ENCODE measurements at places on chromosomes 5 and 9. TPM values are rescaled to one million over a fixed set of nuclear protein-coding genes. Genes with fewer than 3 reads are reported as not detected.

The TICAM2 gene
- 1.5 TPM for total RNA-seq

The SOX30 gene
- 0.14 TPM for total RNA-seq

The ANKRD20A1 gene
- total RNA-seq = not detected

The DNAJC21 gene
- 62.6 TPM for total RNA-seq

The FAM153A gene
- 116 TPM for total RNA-seq

The NMRK1 gene
- total RNA-seq = 85.3 TPM

The CCDC171 gene
- 2.1 TPM for total RNA-seq

The SLCO6A1 gene
- total RNA-seq = not detected

The ECM2 gene
- total RNA-seq = not detected

The ZFP37 gene
- 4.1 TPM for total RNA-seq

The THG1L gene
- 13.4 TPM for total RNA-seq

The CDKN2B gene
- total RNA-seq = not detected

The OCLN gene
- 4.6 TPM for total RNA-seq

The PRSS3 gene
- total RNA-seq = not detected

The IL4 gene
- total RNA-seq = not detected

The PRR7 gene
- total RNA-seq = 7.6 TPM

The GMCL2 gene
- total RNA-seq = 0.14 TPM

The OTP gene
- total RNA-seq = not detected

The DAB2IP gene
- total RNA-seq = not detected

The SPATA6L gene
- total RNA-seq = 5.2 TPM

The MYMK gene
- total RNA-seq = not detected

The PCDHB5 gene
- total RNA-seq = 0.18 TPM

The TRIM14 gene
- 78.1 TPM for total RNA-seq

Data from naive thymus-derived CD8-positive, alpha-beta T cell (primary cell).